ENCODE measurements at places on chromosomes 7 and 10.

- no peaks in the 10 kb centered on the region for H3K27me3 ChIP-seq
- H3K36me3 ChIP-seq: no peaks in the 10 kb centered on the region
- H3K4me3 ChIP-seq: no peak overlapping the region
- H3K27ac ChIP-seq: peak overlapping the region; percentile 26
Measured at GRCh38 chr10:68595513-68595912, 35.4 kb downstream of the TET1 start.

DNA sequence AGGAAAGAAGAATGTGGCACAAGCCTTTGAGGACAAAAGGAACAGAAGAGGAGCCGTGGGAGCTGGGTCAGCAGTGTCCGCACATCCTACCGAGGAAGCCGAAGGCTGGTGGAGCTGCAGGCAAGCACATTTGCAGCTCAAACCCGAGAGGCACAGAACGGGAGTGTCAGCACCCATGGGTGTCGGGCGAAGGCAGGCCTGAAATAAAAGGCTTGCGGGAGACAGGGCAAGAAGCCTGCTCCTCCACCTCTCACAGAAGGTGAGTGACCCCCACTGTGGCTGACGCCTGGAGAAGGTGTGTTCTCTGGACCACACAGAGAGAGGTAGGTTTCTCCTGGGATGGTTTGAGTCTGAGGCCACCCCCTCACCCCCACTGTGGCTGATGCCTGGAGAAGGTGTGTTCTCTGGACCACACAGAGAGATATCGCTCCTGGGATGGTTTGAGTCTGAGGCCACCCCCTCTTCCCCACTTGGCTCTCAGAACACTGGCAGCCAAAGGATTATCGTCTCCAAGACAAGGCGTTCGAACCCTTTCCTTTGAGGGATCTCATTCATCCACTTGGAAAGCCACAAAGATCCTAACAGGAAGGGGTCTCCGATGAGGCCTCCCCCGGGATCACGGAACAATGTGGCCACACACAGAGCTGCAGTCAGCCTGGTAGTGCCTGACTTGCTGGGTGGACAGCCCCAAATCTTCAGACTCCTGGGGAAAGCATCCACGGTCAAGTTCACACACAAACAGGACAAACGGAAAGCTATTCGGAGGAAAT, 21.6 kb upstream of the GTPBP4 start:
- no peak for DNase-seq
- peaks cover 4% of the 10 kb centered on the region for H3K36me3 ChIP-seq
- H3K4me1 ChIP-seq: peaks cover 11% of the 10 kb centered on the region
- H3K27me3 ChIP-seq: peaks cover 3% of the 10 kb centered on the region

DNA sequence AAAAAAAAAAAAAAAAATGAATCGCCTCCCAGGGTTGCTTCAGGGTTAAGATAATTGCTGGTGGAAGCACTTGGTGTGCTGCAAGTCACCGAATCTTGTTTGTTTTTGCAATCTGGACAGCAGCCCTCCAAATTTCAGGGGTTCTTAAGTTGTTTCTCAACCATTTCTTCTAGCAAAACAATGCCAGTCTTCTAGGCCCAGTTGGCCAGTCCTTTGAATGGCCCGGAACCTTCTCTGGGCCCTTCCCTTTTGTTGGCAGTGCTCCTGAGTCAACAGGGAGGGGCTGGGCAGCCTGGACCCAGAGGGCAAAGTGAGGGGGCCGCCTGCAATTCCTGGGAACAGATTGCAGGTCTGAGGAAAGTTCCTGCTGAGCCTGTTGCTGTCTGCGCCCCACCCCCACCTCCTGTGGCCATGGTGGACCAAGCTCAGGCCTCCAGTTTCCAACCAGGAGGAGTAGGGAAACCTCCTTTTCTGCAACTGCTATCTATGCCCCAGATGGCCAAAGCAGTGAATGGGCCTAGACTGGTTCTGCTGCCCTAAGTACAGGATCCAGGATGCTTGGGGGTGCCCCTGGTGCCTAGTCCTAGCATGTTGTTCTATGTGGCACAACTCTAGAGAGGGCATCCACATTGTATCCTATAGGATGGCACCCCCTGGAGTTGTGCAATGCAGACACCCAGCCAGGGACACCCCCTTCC, 31.4 kb upstream of the PDCD4 start:
- H3K27me3 ChIP-seq: peaks cover 15% of the 10 kb centered on the region
- peaks cover 33% of the 10 kb centered on the region for H3K4me1 ChIP-seq
- DNase-seq: no peak

DNA sequence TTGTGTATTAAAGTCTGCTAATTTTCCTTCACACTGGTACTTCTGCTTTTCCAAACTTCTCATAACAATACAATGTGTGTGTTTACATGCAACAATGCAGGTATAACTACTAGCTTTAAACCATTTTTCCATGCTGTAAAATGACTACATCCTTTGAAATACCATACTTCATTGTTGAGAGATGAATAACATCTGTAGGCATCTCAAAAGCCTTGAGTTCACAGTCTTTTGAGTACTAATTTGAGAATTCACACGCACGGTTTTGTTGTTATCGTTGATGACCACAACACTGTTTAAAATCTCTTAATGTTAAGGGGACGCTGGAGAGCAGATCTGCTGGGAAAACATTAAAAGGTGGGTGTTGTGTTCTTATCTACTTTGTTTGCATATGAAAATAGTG, 37.4 kb downstream of the SEMA3A start:
- no peaks in the 10 kb centered on the region for H3K36me3 ChIP-seq
- H3K27me3 ChIP-seq: no peaks in the 10 kb centered on the region
- H3K4me3 ChIP-seq: no peak overlapping the region
- DNase-seq: no peak
- H3K27ac ChIP-seq: no peak overlapping the region

DNA sequence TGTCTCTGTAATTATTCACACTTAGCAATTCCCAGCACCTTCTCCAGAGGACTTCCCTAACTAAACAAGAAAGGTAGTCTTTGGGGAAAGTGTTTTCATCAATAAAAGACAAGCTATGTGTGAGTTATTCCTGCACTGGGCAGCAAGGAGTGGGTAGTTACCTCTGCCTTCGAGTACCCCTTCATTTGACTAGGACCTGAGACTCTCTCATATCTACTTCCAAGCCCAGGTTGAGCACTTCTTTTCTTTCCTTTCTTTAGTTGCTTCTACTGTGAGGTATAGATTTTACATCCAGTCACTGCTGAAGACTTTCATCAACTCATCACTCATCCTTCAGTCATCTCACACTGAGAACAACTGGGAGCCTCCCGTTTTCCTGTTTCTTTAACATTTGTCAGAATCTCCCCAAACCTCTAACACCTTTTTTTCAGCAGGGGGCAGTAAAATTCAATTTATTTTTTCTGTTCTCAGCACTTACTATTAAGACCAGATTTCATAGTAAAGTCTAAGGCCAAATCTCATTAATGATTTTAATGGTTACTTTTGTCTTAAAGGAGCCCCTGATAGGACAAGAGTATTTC, 80.1 kb upstream of the PRSS1 start:
- no peak overlapping the region for H3K27ac ChIP-seq
- no peaks in the 10 kb centered on the region for H3K36me3 ChIP-seq
- no peak for DNase-seq
- no peaks in the 10 kb centered on the region for H3K27me3 ChIP-seq

- H3K4me1 ChIP-seq: no peaks in the 10 kb centered on the region
- no peak overlapping the region for H3K4me3 ChIP-seq
- peaks cover 2% of the 10 kb centered on the region for H3K27me3 ChIP-seq
- H3K27ac ChIP-seq: no peak overlapping the region
- no peak for DNase-seq
- no peaks in the 10 kb centered on the region for H3K36me3 ChIP-seq
Measured at GRCh38 chr7:78114993-78115392, 316.4 kb downstream of the PHTF2 start.

- H3K4me1 ChIP-seq: peaks cover 10% of the 10 kb centered on the region
- H3K27me3 ChIP-seq: peaks cover 19% of the 10 kb centered on the region
- no peaks in the 10 kb centered on the region for H3K36me3 ChIP-seq
- H3K4me3 ChIP-seq: peak overlapping the region; percentile 90
- peak overlapping the region; percentile 48 for H3K27ac ChIP-seq
Measured at GRCh38 chr7:45573204-45573603, 964 bp upstream of the ADCY1 start.

Measured in endothelial cell (in vitro differentiated cells).